ENCODE measurements at places on chromosomes 4 and X. TPM values are rescaled to one million over a fixed set of nuclear protein-coding genes. Genes with fewer than 3 reads are reported as not detected.

- H3K27ac ChIP-seq, result no peak overlapping the region
- DNase-seq, result no peak
- H3K4me1 ChIP-seq, result no peaks in the 10 kb centered on the region
Measured at GRCh38 chrX:131739823-131740222, 195.9 kb downstream of the OR13H1 start.

EPHA5 gene
- not detected for total RNA-seq

GRCh38 chr4:118180776-118181175 lies 146.5 kb downstream of the NDST3 start:
- H3K36me3 ChIP-seq, result no peaks in the 10 kb centered on the region
- H3K27ac ChIP-seq, result no peak overlapping the region
- DNase-seq, result no peak
- H3K4me1 ChIP-seq, result no peaks in the 10 kb centered on the region
- no peaks in the 10 kb centered on the region for H3K27me3 ChIP-seq

ANOS1 gene
- total RNA-seq, result 0.10 TPM

XAGE1A gene
- total RNA-seq, result not detected

Data from B cell (primary cell).